ENCODE measurements at places on chromosomes 3 and 15.

- peak; percentile 52 for DNase-seq
These were observed 93.9 kb upstream of the CCDC80 start for GRCh38 chr3:112734736-112735350.

GRCh38 chr15:99564221-99565048 lies 1.3 kb upstream of the MEF2A start:
- peak; percentile 55 for DNase-seq

DNA sequence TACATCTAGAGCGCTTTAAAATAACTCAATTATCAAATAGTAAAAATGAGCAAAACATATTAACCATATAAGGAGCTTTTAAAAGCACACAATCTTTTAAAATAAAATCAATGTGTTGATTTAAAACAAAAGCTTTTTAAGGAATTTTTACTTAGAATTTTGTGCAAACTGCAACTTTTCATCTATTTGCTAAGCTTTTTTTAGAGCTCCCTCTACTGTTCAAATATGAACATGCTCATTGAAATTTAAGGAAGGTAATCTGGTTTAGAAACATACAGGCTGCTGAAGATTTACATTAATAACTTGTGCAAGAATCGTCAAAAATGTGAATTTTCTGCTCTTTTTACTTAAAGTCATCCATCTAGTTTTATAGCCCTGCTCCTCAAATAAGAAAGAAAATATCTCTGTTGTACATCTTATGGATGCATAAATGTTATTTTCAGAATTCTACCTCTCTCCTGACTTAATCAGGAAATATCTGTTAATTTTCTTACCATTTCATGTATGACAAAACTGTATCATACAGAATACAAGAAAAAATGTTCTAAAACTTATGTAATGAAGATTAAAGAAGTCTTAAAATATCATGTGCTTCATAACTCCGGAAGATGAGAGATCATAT lies 469.4 kb upstream of the ROBO2 start:
- DNase-seq = no peak

- no peak for DNase-seq
These were observed 1.6 kb upstream of the ATOSA start for GRCh38 chr15:52680761-52681160.

DNA sequence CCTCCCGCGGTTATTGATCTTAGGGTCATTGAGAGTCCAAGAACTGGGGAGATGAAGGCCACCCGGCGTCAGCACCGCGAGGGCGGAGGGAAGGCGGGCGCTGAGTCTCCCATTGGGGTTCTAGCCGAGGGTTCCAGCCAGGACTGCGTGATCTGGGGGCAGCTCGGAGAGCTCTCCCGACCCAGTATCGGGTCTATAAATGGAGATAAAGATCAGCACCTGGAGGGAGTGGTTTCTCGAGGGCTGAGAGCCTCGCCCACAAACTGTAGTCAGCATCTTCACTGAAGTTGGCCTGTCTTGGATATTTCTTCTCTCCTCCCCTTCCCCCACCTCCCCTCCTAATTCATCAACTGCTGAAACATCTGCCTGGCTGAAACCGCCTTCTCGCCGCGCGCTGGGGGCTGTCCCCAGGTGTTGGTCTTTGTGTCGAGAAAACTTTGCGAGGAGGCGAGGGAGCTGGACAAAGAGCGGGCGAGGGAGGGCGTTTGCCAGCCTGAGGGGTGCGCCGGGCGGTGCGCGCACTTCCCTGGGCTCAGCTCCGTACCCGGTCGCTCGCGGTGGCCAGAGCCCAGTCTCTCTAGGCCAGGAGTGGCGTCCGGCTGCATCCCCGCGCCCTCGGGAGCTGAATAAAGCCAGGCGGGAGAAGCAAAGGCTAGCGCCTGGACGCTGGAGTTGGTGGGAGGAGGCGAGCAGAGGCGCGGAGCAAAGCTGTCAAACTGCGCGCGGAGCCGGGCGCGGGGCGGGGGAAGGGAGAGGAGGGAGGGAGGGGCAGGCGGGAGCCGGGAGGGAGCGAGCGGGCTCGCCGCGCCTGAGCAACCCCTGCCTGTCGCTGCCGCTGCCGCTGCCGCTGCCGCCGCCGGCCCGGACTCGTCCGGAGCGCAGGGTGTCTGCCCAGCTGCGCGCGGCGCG lies at the start of gene ST8SIA2:
ST8SIA2 (plus strand) TSS at position 811 of the 909 bp plus-strand sequence. CDS start 184 bp downstream, outside the sequence.
- DNase-seq = no peak

GRCh38 chr15:27249046-27249759 lies 278.2 kb downstream of the GABRG3 start:
- DNase-seq = no peak
